ENCODE measurements at places on chromosomes 3 and 15.

DNA sequence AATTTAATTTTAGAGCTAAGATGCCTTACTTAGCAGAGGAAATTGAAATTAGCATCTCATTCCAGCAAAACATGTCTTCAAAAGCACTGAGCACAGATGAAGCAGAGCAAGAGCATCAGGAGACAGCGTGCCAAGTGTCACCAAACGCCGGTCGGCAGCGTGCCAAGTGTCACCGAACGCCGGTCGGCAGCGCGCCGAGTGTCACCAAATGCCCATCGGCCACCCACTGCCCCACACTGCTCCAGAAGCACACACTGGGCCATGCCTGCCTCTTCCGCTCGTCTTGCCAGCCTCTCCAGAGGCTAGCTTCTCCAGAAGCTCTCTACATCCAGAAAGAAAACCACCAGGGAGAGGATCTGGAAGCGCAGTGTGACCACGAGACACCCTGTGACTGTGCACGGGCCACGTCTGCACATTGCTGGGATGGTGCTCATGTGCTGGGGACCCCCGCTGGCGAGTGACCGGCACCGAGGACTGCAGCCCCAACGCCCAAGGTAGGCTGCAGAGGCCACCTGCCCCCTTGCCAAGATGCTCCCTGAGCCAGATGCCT is 37.8 kb downstream of the CYFIP1 start:
- DNase-seq = no peak

GRCh38 chr3:32815841-32816438 is 1.9 kb upstream of the TRIM71 start:
- DNase-seq = no peak

DNA sequence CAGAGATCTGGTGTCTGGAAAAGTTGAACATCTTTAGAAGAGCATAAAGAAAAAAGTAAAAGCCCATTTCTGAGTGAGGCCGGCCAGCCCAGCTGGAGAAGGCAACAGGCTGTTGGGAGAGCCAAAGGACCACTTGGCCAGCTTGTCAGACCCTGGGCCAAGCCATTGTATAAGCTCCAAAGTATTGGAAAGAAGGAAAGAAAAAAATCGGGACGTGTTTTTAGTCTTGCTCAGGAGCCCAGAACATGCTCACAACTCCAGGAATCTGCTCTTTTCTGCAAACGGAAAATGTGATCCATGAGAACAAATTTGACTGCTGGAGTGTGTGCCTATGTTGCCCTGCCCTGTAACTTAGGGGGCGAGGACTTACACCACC is 10.4 kb upstream of the CLPX start:
- no peak for DNase-seq

DNA sequence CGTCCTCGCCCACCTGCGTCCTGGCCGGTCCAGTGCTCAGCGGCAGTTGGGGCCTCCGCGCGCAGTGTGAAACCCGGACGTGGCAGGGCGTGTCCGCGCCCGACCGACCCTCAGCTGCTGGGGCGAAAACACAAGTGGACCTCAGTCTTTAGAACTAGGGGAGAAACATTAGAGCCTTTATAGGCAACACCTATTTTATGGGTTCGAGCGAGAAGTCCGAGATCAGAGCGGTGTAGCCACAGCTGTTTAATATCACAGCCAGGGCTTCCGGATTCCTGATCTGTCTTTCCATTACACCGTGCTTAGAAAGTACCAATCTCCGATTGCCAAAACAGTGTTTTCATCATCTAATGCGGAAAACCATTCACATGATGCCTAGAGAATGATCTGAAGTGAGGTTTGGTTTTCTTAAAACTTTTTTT is 506 bp downstream of the RAD51 start:
- DNase-seq = no peak

DNA sequence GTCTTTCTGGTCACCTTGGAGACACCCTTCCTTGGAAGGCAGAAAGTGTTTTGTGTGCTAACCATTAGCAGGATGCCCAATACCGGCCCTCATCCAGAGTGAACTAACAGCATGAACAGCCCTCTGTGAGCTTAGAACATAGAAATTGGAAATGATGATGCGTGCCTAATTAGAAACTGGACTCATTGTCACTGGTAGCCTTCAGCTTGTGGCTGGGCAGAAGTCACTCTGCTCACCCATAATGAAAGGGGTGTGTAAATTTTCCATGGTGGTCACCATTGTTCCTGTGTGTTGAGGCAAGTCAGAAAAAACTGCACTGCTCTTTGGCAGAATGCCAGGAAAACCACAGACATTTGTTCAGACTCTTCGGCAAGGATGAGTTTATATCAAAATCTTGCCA is 74.7 kb upstream of the CNTN4 start:
- DNase-seq = no peak

DNA sequence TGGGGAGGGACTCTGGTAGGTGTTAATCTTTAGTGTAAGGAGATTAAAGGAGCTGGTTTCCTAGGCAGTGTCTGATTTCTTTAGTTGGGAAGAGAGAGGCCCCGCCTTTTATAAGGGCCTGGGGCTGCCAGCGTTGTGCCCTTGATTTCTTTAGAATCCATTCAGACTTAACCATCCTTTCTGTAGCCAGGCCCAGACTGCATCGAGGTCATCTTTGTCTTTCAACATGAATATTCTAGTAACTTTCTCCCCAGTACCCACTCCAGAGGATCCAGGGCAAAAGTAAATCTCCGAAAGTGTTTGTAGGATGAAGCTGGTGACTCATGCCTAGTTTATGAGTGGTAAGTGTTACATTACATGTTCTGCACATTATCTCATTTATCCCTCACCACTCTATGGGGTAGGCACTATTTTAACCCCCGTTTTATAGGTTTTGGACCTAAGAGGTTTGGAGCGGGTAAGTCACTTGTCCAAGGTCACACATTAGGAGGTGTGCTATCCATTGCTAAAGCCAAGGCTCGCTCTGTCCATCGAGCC is 11.8 kb upstream of the USP3 start:
- no peak for DNase-seq

DNA sequence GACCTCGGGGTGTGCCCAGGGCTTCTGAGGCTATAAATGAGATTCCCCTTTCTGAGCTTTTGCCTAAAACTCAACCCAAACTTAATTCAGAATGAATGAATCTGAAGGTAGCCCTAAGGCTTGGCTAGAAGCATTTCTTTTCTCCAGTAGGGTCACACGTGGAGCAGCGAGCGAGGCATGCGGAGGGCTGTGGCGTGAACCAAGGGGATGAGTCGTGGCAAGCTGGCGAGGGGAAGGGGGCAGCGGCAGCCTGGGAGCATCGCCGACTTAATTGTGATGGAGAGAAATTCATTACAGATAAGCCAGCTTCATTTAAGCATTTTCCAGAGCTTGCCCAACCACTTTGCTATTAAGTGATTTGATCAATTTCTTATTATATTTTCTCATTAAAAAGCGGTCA is 79.9 kb downstream of the CHSY1 start:
- no peak for DNase-seq

DNA sequence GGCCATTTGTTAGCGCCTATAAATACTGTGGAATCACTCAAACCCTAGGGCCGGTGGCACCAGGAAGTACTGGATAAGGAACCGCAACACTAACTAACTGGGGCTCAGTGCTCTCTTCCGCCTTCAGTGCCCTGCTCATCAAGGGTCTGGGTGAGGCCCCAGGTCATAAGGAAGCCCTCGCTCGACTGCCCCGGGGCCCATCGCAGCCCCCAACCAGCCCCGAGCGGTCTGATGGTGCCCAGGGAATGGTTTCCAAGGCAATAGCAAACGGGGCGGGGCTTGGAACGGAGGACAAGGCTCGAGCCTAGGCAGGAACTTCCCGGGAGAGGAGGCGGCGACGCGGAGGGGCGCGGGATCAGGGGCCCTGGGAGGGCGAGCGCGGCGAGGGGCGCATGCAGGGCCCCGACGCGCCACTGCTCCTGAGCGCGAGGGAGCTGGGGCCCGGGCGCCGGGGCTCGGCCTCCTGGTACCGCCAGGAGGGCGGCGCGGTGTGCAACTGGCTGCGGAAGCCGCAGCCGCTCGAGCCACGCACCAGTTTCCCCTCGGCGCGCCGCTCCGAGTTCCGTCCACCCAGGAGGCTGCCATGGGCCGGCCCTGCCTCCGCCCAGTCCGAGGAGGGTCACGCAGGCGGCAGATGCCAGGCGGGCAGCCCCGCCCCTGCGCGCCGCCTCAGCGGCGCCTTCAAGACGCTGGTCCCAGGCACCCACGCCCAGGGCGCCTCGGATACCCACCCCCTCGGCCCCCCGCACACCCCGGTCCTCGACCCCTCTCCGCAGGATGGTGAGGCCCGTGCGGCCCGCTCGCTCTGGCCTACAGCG is at the start of gene TTLL3:
TSS of gene TTLL3 (plus strand) at position 648 of the 818 bp plus-strand sequence. CDS start 400 bp downstream, outside the sequence.
- peak; percentile 40 for DNase-seq

DNA sequence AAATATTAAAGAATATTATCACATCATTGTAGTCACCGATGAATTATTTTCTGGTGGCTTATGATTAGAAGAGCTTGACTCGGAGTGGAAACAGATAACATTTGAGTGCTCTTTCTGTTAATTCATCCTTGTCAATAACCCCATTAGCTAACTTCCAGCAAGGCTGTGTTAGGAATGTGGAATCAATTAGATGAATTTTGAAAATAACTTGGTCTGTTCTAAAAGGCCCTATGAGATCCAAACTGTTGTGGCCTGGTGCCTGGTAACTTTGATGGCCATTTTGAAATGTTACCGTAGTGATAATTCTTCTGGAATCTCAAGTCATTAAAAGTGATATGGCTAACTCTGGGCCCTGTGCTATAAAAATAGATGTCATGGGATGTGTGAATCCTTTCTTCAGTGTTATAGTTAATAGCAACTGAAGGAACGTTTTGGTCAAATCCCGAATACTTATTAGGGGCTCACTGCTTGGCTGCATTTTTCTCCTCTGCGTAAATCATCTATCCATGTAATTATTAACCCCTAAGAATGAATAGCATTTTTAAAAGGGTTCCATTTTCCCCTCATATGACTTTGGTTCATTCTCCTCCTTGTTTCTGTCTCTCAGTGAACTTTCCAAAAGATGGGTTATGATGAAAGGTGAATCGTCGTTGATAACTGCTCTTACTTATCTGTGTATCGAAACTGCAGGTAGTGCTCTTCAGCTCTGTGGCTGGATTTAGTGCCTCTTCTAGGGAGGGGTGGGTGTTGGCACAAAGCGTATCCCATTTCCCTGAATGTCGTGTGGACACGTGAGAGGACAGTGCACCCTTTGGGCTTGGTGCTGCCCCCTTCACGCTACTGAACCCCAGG is 82.7 kb downstream of the IGF1R start:
- no peak for DNase-seq

GRCh38 chr3:36496684-36497633 is 116.7 kb downstream of the STAC start:
- DNase-seq = no peak

DNA sequence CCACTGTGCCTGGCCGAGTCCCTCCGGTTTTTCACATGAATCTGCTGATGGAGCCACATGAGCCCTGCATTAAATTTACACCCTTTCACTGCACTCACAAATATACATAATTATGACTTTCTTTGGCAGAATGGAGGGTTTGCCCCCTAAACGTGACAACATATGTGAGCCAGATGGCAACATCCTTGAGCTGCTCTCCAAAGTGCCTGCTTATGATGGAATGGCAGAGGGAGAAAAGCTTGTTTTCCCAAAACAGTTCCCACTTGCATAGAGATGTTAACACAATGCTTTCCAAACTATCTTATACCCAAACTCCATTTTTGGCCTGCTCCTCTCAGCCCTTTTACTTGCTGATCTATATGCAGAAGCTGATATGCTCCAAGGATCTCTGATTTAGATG is 54.9 kb downstream of the ABCC5 start:
- DNase-seq = no peak

DNA sequence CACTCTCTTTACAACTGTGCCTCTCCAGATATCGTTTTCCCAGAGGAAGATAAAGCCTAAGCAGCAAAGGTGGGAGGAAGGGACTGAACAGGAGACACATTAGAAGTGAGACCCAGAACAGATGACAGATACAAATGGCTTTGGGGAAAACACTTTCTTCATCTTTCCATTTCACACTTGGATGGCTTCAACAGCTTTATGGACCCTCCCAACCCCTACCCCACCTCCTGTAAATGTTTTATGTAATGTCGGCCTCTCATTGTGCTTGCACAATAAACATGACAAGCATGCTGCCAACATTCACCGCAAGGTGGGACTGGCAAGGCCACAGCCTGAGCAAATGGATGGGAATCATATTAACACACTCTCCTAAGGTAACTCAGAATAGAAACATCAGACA is 1088.6 kb downstream of the TUSC7 start:
- DNase-seq = no peak

GRCh38 chr15:80176443-80176842 is 23.6 kb downstream of the FAH start:
- DNase-seq = no peak

GRCh38 chr3:32544894-32545293 is 25.8 kb downstream of the DYNC1LI1 start:
- no peak for DNase-seq

GRCh38 chr3:183178833-183179549 is 16.5 kb upstream of the LAMP3 start:
- peak; percentile 22 for DNase-seq

- no peak for DNase-seq
These were observed 9.1 kb upstream of the FETUB start for GRCh38 chr3:186630950-186631641.

DNA sequence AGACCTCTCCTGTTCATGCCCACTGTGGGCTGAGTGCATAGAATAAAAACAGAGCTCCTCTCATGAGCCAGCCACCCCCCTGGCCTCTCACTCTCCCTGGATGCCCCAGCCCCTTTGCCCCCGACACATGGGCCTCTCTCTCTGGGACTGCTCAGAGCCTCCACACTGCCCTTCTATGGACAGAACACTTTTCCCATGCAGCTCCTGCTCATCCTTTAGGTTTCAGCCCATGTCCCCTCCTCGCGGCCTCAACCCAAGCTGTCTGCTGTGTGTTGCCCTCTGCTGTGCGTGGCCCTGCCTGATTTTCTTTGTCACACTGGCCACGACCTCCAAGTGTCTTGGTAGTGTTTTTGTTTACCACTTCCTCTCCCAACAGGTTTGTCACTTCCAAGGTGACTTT is 20.7 kb upstream of the PRR23E start:
- DNase-seq = no peak

DNA sequence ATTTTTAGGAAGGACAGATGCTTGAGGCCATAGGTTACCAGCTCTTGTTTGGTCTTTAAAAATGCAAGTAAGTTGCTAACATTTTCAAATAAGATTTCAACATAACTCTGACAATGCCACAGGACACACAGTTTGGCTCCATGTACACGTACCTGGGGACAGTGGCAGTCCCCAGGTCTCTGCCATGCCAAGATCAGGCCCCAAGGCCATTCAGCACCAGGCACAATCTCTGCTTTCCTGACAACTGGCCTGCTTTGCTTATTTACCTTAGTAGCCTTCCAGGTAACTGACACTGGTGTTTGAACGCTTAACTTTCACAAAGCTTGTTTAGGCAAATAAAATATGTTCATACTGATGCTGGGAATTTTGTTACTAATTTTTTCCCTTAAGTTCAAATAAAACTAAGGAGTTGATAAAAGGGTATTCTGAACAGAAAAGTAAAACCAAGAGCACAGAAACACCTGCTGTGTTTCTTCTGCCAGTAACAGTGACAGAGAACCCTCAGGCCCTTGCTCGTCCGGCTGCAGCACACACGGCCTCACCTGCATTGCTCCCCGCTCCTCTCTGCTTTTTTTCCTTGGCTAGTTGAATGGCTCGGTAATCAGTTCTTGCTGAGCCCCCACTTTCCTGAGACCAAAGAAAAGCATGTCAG is 16.5 kb downstream of the ZXDC start:
- no peak for DNase-seq

GRCh38 chr15:68699881-68700454 is 120.7 kb downstream of the ANP32A start:
- no peak for DNase-seq
